ENCODE measurements at places on chromosomes 16 and 17.

DNA sequence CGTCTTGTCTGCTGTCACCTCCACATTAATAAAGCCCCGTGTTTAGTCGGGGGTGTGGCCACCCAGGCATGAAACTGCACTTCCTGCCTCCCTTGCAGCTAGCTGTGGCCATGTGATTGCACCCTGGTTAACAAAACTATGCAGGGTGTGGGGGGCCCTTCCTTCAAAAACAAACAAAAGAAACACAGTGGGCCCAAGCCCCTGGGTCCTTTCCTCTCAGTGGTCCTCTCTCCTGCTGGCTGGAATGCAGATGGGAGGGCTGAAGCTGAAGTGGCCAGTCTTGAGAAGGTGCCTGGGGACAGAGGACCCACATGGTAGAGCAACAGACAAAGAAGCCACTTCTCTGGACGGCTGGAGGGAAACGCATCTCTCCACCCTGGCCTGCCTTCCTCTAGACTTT lies 38.0 kb upstream of the FOXF1 start:
- no peak for DNase-seq

DNA sequence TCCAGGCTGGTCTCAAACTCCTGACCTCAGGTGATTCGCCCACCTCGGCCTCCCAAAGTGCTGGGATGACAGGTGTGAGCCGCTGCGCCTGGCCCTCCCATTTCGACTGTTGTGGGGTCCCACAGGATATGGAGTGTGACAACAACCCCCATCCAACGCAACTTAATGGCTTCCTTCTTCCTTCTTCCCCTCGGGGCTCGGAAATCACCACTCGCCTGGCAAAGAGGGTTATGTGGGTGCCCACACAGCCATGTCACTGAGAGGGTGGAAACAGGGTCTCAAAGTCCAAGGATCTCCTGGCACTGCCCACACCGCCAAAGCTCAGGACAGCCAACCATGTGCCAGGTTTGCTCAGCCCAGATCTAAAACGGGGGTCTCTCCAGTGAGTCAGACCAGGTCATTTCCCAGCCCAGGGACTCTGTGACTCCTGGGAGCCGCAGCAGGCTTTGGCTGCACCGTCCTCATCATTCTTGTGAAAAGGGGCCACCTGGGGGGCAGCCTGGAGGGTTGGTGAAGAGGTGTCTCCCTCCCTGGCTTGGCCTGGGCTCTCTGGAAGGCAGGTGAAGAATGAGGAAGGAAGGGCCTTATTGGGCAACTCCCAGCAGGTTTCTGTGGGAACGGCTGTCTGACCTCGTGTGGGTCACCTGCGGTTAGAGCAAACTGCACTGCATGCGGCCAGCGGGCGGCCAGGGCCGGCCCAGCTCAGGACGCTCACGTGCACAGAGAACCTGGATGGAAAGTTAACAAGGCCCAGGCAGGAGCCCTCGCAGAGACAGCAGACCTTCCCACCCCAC lies 25.3 kb upstream of the LITAF start:
- peak; percentile 38 for DNase-seq

GRCh38 chr17:7136266-7136877 lies 21.8 kb upstream of the ASGR2 start:
- DNase-seq: peak; percentile 79

DNA sequence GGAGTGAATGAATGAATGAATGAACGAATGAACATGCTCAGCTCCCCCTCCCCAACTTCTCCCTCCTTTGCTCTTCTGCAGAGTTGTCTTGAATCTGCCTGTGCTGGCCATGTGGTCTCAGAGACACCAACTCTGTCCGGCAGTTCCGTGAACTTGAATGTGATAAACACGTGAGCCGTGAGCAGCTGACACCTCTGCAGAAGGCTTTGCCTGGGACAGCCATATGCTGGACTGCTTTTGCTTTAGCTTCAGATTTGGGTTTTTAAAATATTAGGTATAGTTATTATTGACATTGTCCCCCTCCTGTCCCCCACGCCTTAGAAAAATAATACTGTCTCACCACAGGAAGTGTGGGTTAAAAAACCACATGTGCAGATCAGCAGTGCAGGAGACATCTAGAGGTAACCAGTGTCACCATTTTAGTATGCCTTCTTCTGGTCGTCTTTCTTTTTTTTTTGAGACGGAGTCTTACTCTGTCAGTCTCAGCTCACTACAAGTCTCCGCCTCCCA lies 83.8 kb downstream of the ABCC1 start:
- peak; percentile 43 for DNase-seq

- no peak for DNase-seq
These were observed 333.5 kb downstream of the NPIPA8 start for GRCh38 chr16:18003033-18003432.

DNA sequence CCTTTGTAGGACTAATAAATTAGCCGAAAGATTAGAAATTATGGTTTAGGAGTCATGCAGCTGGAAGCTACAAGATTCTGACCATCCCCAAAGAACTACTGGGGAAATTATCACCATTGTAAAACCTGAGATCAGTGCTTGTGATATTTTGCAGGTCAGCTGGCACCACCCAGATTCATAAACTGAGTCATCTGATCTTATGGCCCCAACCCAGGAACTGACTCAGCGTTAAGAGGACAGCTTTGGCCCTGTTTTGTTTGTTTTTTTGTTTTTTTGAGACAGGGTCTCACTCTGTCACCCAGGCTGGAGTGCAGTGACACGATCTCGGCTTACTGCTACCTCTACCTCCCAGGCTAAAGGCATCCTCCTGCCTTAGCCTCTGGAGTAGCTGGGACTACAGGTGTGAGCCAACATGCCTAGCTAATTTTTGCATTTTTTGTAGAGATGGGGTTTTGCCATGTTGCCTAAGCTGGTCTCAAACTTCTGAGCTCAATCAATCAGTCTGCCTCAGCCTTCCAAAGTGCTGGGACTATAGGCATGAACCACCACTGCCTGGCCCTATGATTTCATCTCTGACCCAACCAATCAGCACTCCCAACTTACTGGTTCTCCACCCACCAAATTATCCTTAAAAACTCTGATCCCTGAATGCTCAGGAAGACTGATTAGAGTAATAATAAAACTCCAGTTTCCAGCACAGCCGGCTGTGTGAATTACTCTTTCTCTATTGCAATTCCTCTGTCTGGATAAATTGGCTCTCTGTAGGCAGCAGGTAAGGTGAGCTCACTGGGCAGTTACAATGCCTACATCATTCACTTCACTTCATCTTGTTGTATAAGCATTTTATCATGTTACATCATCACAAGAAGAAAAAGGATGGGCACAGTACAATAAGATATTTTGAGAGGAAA lies 79.4 kb upstream of the KSR1 start:
- no peak for DNase-seq

DNA sequence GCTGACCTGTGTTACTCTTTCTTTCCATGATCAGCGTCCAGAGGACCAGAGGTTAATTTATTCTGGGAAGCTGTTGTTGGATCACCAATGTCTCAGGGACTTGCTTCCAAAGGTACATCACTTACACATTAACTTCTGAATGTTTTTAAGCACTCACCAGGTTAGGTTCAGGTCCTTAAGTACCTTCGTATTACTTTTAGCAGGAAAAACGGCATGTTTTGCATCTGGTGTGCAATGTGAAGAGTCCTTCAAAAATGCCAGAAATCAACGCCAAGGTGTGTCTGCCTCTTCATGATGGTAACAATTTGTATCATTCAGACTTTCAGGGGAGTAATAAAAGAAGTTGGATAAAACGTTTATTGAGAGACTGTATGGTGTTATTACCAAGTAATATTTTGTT lies 3.3 kb downstream of the HERPUD1 start:
- no peak for DNase-seq
